ENCODE measurements at places on chromosomes 3 and 15. TPM values are rescaled to one million over a fixed set of nuclear protein-coding genes. Genes with fewer than 3 reads are reported as not detected.

The TMEM45A gene
- total RNA-seq: 2.9 TPM

The ACKR2 gene
- not detected for total RNA-seq

DNA sequence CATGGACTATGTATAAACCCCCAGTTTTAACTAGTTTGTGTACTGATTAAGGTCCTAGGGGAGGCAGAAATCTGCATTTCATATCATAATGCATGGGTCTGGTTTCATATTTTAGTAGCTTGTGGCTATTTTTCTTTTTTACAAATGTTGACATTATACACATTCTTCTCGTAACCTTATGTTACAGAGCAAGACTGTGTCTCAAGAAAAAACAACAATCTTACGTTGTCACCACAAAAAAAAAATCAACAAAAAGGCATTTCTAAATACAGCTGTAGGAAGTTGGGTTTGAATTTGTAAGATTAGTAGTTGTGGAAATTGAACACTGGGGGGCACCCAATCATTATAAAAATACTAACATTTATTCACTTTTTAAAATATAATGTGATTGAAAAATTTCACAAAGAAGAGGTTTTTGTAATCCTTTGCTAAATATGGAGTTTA lies 17.9 kb downstream of the SERP1 start:
- DNase-seq: peak; percentile 16

- no peak for DNase-seq
Observed at GRCh38 chr15:67761343-67761742, 64.0 kb upstream of the SKOR1 start.

- DNase-seq: no peak
Observed at GRCh38 chr3:102026656-102027055, 177.3 kb downstream of the NFKBIZ start.

DNA sequence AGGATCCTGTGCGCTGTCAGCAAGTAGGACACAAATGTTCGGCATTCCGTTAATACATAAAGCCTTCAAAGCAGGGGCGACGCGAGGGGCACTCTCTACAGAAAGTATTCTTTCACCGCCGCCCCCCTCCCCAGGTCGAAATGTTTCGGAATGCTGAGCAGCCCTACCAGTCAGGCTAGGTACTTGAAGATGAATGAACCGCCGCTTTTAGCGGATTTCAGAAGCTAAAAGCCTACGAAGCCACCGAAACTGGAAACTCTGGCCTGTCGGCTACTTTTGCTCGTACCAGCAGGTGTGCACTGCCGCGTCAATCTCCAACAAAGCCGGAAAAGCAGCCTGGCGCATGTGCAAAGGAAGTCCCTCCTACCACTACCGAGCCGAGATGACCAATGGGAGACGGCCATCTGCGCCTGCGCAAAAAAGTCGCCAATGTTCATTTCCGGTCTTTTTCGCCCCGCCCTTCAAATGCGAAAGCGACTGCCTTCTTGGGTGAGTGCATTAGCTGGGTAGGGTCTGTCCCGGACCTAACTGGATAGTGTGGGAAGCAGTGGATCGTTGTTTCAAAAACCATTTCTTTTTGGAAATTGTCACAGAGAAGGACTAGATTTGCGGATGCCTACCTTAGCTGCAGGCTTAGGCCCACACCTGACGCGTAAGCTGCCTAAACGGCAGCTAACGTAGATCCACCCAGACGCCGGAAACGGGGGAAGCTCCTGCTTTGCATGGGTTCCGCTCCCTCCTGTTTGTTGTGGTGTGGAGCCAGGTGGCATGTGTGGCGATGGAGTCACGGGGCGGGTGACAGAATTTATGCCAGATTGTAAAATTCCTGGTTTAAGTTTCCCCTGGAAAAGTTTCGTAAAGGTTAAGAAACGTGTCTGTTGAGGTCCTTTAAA lies at the start of gene WDR5B:
Gene WDR5B, minus strand, starts transcription at position 301 of the 893 bp plus-strand sequence. CDS start 534 bp downstream, outside the sequence.
- DNase-seq: peak; percentile 86

- no peak for DNase-seq
Observed at GRCh38 chr3:76943058-76943457, 96.8 kb upstream of the ROBO2 start.

- DNase-seq: no peak
Observed at GRCh38 chr3:152334761-152335160, 66.0 kb downstream of the MBNL1 start.

Data from frontal cortex (tissue), 4 donors.